Gastroesophageal sphincter (tissue), 4 donors: ENCODE measurements at places on chromosomes 4 and X.

- ATAC-seq: no peak
Observed at GRCh38 chr4:128871948-128872347, 62.4 kb downstream of the JADE1 start.

GRCh38 chrX:116628464-116628863 lies 165.7 kb upstream of the CT83 start:
- no peak for ATAC-seq

- no peak for ATAC-seq
Observed at GRCh38 chr4:1559896-1560650, 124.0 kb downstream of the FAM53A start.

DNA sequence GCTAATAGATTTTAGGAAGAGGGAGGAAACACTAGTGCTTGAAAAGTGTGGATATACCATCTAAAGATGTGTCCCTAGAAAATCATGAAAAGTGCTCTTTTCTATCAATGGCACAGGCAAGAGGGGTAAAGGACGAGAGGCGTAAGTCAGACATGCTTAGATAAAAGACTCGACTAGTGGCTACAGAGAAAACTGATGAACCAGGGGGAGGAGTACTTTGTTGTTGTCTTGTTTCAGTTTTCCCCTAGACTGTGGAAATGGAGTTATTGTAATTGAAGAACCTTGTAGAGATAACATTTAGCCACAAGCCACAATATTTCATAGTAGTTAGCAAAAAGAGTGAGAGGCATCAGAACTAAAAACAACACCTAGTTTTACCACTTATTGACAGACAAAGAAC lies 21.4 kb downstream of the GALNTL6 start:
- no peak for ATAC-seq

DNA sequence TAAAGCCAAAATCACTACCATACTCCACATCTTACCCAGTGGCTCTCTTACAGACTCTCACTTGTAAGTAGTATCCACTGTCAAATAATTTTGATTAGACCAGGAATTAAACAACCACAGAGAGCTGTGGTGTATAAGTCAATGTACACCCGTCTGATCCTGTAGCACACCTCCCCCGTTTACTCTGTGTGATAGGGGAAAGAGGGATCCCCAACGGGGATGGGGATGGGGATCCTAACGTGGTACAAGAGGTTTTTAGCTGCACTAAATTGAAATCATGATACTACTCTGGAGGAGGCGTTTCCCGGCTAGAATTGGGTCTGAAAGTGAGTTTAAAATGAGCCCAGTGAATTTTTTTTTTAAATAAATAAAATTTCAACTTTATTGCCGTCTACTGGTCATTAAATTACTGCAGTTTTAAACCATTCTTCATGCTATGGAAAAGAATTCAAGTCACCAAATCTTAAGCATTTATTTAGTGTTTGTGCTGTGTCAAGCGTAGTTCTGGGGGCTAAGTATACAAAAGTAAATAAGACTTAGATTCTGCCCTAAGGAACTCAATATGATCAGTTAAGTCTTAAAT lies 76.6 kb downstream of the INTS12 start:
- ATAC-seq: no peak

DNA sequence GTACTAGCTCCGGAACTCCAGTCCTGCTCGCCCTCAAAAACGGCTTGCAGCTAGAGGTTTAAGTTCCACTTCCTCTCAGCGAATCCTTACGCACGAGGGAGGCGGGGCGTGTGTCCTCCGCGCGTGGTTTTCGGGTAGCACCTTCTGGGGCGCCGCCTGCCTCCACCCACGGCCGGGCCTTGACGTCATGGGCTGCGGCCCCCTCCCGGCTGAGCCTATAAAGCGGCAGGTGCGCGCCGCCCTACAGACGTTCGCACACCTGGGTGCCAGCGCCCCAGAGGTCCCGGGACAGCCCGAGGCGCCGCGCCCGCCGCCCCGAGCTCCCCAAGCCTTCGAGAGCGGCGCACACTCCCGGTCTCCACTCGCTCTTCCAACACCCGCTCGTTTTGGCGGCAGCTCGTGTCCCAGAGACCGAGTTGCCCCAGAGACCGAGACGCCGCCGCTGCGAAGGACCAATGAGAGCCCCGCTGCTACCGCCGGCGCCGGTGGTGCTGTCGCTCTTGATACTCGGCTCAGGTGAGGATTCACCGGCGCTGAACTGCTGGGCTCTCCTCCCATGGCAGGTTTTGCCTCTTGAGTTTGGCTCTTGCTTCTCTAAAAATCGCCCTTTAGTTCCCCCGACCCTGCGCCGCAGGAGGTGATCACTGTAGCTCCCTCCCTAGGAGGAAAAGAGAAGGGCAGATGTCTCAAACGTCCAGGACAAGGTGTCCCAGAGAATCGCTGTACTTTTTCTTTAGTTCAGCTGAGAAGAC lies at the start of gene AREG:
Gene AREG, plus strand, starts transcription at position 246 of the 752 bp plus-strand sequence. Its CDS starts 210 bp downstream, at position 456.
- ATAC-seq: peak; percentile 89

DNA sequence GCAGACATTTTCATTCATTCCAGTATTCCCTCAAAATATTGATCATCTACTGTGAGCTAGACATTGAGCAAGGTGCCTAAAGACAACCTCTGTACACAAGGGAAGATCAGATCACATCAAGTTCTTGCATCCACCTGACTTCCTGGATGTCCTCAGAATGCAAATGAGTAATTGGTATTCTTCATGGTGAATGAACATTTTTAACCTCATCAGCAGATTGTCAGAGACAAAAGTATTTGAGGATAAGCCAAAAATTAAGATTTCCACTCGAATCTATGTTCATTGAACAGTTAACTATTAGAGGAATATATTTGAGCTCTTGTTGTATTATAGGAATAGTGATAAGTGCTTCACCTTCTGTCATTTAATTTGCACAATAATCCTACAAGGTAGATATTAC lies 1.3 kb downstream of the SMARCAD1 start:
- ATAC-seq: no peak

GRCh38 chr4:105068516-105068915 lies 78.2 kb upstream of the TET2 start:
- no peak for ATAC-seq

DNA sequence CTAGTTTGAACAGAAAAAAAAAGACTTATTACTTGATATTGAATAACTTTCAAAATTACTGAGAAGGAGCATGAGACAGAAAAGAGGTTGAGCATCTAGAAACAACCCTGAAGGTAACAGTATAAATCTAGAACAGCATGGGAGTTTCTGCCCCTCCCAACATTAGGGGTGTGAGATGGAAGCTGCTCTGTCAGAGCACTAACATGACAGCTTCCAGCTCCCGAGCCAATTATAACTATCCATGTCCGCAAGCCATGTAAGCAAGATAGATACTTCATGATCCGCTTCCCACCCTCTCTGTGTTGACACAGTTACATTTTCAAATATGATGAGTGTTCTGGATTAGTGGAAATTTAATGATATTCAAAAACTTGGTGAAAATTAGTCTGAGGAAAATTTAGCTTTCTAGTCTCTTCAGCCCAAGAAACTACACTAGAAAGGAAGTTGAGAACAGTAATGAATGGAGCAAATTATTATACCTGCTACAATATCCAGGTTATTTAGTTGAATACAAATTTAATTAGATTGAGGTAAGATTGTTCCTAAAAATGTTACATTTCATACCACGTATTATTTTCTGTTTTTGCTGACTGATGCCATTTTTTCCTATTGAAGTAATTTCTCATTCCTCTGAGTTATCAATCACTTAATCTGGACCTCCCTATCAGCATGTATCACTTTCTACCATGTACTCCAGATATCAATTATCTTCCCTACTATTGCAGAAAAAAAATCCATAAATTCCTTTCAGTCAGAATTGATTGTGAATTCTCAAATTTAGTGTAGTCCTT lies 129.3 kb upstream of the SLIT2 start:
- no peak for ATAC-seq

DNA sequence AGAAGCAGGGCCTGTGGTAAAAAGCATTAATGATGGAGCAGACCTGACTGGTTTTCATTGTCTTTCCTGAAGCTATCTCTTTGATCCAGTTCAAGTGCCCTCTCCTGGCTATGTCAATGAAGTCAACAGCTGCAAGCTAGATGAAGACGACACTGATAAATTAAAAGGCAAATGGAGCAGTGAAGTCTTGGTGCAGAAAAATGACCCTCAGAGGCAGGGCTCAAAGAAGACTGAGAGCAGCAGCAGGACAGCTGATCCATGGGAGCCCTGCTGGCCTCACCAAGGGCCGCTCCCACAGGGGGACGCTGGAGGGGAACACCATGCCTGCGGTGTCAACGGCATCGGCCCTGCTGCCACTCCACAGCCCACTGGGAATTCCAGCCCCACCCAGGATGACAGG lies 96.2 kb downstream of the RELL1 start:
- no peak for ATAC-seq

DNA sequence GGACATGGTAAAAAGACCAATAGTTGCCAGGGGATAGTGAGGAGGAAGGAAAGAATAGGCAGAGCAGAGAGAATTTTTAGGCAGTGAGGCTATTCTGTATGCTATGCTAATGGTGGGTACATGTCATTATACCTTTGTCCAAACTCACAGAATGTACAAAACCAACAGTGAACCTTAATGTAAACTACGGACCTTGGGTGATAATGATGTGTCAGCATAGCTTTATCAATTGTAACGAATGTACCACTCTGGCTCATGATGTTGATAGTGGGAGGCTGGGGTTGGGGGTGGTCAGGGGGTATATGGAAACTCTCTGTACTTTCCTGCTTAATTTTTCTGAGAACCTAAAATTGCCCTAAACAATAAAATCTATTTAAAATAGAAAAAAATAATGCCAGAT lies 37.7 kb upstream of the ACSL4 start:
- no peak for ATAC-seq

DNA sequence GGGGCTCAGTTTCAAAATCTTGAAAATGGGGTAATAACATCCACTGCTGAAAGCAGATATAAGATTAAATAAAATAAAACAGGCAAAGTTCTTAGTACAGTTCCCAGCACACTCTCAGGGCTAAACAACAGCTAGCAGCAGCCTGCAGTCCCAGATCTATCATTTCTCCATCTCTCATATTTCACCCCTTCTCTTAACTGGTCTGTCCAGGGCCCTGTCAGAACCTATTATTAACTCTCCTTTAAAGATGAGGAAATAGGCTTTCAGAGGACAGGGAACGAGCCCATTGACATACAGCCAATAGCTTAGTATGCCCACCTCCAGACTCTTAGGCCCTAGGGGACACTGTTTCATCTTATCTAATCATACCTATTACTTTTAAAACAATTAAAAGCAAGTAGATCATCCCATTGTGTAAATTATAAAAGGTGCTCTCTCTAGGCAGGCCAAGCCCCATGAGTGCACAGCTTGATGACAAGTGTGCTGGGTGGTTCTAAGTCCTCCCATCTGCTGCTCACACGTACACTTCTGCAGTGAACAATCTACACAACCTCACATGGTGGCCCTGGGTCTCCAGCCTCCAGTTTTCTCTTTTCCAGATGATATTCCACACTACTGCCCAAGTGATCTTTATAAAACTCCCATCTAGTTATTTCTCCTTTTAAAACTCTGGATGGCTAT lies 119.0 kb downstream of the APBB2 start:
- no peak for ATAC-seq

DNA sequence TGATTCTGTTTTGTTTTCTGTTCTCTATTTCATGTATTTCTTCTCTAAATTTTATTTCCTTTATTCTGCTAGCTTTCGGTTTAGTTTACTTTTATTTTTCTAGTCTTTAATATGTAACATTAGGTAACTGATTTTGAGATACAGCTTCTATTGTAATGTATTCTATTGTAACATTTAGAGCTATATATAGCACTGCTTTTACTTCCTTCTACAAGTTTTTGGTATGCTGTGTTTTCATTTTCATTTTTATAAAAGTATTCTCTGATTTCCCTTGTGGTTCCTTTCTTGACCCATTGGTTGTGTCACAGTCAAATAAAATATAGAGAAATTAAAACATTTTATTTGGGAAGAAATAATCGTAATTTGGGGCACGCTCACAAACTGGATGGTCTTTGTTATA lies 13.9 kb upstream of the CT47A1 start:
- no peak for ATAC-seq

GRCh38 chr4:187010052-187010451 lies 286.4 kb upstream of the FAT1 start:
- no peak for ATAC-seq

GRCh38 chrX:114964374-114964773 lies 53.0 kb downstream of the IL13RA2 start:
- ATAC-seq: no peak

DNA sequence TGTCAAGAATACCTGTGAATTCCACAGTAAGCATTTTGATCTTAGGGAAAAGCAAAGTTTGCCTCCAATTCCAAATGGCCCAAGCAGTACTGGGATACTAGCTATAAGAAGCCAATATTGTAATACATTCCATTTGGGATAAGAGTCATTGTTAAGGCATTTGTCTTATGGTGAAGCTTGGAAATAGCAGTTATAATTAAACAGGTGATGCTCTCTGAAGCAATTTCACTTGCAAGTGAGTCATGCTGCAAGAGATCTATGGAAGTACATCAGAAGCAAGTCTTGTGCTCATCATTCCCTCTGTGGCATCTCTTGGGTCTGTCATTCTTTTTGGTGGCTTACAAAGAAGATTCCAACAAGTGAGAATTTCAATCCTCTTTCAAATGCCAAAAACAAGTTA lies 386.4 kb upstream of the RPS6KA3 start:
- no peak for ATAC-seq

DNA sequence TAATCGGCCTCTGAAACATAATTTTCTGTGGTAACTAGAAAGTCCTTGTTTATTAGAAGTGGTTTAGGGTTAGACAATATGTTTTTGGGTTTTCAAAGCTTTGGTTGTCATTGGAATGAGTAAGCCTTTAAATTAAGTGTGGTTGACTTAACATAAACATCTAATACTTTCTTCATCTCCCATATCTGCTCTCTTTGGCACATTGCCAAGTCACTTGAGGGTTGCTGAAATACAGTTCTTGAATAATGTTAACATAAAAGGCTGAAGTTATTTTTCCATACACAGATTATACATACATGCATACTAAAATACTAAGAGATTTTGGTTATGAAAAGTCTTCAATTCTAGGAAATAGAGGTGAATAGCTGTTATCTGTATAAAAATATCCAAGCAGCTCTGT lies 241.7 kb upstream of the BMP3 start:
- ATAC-seq: no peak

- peak; percentile 61 for ATAC-seq
Observed at GRCh38 chr4:140094438-140095420, 59.3 kb downstream of the MAML3 start.

GRCh38 chr4:66108898-66109297 lies 438.6 kb upstream of the EPHA5 start:
- no peak for ATAC-seq
